ENCODE measurements at places on chromosomes 16 and 17.
A peak's percentile ranks its signal among the peaks of the same experiment; 100 is the strongest.

GRCh38 chr17:40541060-40541872 lies 24.0 kb downstream of the CCR7 start:
- DNase-seq = no peak

- DNase-seq = peak; percentile 86
Observed at GRCh38 chr17:48818361-48818841, 1.4 kb upstream of the TTLL6 start.

GRCh38 chr16:30724641-30725417 lies 23.4 kb upstream of the PHKG2 start:
- no peak for DNase-seq

GRCh38 chr17:33873201-33873617 lies 381.9 kb upstream of the CCL2 start:
- DNase-seq = no peak

- DNase-seq = no peak
Observed at GRCh38 chr17:5718726-5719125, 134.4 kb upstream of the NLRP1 start.

DNA sequence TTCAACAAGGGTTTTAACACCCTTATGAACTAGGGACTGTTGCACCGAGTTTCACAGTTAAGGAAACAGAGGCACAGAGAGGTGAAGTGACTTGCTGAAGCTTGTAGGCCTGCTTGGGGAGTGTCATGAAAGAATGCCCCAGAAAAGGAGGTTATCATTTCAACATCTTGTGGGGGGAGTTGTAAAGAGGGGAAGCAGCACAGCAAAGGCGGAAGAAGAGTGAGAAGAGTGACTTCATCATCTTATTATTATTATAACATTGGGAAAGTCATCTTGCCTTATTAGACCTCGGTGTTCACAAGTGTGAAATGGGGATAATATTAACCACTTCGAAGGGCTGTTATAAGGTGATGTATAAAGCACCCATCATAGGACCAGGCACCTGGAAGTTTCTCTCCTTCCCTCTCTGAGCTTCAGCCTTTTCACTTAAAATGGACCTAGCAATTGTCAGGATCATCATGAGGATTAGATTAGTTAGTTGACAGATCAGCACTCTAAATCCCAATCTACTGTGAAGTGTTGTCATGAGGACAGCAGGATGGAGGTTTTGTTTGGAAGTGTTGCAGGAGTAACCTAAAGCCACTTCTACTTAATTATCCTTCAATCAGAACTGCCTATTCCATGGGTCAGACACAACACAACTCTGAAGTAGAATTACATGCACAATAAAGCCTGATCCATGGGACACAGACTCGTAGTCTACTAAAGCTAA lies 2.3 kb downstream of the CCL4 start:
- DNase-seq = peak; percentile 34

- DNase-seq = peak; percentile 90
Observed at GRCh38 chr17:75910699-75911098, 6.0 kb upstream of the MRPL38 start.

DNA sequence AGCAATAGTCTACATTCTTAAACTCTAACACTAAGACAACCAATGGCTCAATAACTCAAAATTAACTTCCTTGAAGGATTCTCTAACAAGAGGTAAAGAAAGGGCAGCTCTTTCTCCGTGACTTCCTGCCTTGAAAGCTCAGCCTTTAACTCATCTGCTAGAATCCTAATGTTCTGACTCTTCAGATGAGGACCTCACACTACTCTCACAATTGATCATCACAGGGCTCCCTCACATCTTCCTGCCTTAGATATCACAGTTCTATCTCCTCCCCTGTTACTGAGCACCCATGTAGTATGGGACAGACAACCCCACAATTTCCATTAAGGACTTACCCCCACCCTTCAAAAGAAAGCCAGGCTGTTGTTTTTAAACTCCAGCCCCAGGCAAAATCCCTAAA lies 33.5 kb downstream of the SMURF2 start:
- no peak for DNase-seq

- DNase-seq = no peak
Observed at GRCh38 chr16:8967132-8967821, 3.6 kb upstream of the USP7 start.

DNA sequence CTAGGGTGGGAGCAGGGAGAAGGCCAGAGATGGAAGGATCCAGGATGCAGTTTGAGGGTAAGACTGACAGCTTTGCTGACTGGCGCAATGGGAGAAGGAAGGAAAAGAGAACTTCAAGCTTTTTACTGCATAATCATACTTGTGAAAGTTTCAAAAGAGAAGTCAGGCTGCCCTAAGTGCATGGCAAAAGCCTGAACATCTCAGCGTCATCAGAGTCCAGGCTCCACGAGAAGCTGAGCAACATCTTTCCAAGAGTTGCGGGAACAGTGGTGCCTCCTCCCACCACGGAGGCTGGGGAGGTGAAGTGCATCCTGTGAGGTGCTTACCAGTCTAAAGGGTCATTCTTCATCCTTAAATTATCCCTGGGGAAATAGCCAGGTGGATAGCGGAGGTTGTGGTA lies 26.9 kb upstream of the SLC38A8 start:
- DNase-seq = no peak

DNA sequence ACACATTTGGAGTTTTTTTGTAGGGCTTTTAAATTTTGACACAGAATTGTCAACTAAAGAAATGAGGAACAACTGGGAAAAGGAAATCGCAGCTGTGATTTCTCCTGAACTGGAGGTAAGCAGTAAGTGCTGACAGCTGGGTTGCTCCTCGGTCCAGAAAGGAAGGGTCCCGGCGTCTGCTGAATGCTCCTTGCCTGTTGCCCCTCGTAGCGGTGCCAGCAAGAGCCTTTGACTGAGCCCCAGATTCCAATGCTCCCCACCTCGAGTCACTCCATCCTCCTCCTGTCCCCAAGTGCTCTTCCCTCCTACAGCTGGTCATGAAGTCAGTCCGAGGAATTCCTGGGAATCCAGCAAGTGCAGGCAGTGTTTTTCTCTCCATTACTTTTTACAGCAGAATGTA lies 32.0 kb upstream of the ENDOV start:
- no peak for DNase-seq

DNA sequence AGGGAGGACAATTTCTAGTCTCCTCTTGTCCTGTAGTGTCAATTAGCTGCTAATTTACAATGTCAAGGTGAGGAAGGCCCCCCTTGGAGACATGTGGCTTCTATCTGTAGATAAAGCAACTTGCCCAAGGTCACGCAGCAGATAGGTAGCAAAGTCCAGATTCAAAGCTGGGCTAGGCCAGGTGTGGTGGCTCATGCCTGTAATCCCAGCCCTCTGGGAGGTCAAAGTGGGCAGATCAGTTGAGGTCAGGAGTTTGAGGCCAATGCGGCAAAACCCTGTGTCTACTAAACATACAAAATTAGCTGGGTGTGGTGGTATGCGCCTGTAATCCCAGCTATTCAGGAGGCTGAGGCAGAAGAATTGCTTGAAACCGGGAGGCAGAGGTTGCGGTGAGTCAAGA lies 11.1 kb downstream of the TRPV3 start:
- no peak for DNase-seq

GRCh38 chr17:34464812-34465211 lies 101.8 kb upstream of the CCL1 start:
- no peak for DNase-seq
